ENCODE measurements at places on chromosomes 1 and 21.

- no peak for DNase-seq
Measured at GRCh38 chr1:234214129-234214910, 158.9 kb upstream of the COA6 start.

- peak; percentile 20 for DNase-seq
Measured at GRCh38 chr1:244730153-244730933, 77.4 kb downstream of the DESI2 start.

DNA sequence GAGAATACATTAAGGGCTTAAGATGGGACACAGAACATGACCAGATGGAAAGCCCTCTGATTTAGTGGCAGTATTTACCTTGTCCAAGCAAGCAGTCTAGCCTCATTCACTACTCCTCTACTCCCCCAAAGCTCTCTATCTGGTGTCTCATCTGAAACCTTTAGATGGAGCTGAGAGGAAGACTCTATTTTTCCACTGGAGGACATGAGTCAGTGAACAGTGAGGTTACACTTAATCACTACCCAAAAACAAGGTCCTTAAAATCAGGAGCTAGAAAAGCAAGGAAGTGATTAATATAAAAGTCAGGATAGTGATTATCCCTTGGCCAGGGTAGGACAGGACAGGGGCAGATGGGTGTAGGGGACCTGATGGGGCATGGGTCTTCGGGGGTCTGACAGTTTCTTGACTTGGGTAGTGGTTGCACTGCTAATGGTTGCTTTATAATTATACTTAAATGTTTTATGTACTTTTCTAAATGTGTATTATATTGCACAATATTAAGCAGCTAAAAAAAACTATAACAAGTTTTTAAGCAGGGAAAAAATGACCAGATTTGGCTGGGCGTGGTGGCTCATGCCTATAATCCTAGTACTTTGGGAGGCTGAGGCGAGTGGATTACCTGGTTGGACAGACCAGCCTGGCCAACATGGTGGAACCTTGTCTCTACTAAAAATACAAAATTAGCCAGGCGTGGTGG, 3.0 kb downstream of the PTPN22 start:
- DNase-seq = no peak

DNA sequence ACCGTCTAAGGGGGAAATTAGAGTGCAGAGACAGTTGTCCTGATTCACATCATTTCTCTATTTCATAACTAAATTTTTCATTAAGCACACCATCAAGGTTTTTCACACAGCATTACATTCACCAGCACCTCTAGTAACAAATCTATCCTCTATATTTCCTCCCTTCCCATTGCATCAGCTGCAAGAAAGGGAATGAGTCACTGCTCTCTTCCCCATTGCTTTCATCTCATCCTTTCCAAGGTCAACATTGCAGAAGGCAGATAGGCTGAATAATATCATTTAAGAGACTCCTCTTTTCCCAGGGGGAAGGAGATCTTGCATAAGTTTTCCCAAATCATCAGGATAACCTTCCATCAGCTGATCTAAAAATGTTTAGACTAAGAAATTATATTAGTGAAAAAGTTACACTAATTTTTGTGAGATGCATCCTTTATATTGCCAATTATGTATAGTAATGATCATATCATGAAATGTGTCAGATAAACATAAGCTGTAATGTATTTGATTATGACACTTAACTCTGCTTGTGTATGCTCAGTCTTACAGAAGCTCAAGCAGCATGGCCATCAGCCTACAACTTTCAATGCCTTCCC, 4.3 kb downstream of the INTS7 start:
- peak; percentile 86 for DNase-seq

DNA sequence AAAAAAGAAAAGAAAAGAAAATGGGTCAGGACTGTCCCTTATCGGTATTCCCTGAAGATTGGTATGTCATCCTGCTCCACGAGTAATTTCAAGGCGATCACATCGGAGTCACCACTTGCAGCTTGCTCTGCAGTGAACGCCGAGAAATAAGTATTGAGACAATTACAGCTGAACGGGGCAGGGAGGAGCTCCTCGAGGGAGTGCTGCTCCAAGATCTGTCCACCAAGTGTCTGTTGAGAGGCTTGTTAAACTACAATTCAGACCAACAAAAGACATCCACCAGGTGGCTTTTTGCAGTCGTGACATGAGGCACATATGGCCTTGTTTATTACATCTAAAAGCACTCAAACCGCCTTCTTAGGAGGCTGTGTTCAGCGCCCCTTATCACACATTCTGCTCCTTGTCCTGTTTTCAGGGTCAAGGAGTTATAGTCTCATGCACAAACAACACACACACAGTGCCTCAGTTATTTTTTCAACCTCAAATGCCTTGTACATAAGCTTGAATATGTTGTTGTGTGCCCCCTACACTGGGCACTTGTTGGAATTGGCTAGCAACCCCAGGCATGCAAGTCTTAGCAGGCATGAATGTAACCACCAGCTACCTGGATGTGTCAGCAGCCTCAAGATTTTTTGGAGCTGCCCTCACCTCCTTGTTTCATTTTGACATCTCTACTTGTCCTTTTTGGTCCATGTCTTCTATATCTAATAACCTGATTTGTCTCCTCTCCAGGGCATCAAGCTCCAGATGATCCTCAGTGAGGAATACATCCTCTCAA, 13.0 kb upstream of the CD48 start:
- DNase-seq = no peak

- no peak for DNase-seq
Measured at GRCh38 chr1:108831225-108831624, 25.7 kb downstream of the AKNAD1 start.

DNA sequence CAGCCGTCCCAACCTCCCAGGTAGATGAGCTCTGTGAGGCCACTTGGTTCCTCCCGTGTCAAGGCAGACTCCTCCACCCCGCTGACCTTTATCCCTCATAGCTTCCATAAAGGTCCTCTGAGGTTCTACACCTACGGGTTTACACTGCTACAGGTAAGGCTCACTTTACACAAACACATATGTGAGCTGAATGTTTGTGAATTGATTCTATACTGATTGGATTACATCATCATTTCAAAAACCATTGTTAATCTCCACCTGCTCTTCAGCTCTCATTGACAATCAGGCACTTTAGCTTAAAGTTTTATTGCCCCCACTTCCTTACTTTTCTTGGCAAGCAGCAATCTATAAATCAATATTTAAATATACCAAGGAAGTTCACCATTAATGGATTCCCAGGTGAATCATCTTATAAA, 12.8 kb upstream of the RGS16 start:
- no peak for DNase-seq

GRCh38 chr1:44640200-44640853, 34.0 kb downstream of the TMEM53 start:
- DNase-seq = no peak

DNA sequence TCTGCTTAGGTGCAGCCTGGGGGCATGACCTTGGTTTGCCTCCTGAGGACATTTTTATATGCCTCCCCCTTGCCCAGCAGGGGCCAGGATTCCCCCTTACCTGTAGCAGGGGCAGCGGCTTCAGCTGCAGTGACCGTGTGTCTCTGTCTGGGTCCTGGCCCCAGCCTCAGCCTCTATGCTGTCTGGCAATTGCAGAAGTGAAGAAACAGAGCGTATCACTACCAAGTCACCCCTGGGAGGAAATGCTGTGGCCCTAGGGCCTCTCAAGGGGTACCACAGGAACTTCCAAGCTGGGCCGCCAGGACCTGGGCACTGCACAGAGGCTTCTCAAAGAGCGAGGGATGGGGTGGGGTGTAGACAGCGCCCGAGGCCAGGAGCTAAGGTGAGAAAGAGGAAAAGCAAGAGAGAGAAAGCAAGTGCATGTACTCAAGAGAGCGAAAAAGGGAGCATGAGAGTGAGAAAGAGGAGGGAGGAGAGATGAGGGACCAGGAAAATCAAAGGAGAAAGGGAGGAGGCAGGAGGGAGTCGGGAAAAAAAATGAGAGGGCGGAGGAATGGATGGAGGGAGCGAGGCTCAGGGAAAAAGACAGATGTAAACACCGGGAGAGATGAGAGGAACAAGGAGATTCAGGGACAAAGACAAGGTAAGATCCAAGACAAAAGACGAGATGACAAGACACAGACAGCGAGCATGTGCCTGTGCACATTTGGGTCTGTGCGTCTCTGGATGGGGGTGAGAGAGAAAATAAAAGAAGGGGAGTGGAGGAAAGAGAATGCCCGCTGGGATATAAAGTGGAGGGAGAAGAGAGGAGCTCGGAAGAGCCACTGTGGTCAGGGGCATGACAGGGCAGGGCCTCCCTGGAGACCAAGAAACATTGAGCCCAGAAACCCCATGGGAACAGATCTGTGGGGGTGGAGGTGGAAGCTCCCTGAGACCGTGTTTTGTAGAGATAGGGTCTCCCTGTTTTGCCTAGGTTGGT, at the start of gene PTAFR:
Gene PTAFR, minus strand, starts transcription at position 199 of the 979 bp plus-strand sequence. CDS start 25,669 bp downstream, outside the sequence.
- DNase-seq = no peak

DNA sequence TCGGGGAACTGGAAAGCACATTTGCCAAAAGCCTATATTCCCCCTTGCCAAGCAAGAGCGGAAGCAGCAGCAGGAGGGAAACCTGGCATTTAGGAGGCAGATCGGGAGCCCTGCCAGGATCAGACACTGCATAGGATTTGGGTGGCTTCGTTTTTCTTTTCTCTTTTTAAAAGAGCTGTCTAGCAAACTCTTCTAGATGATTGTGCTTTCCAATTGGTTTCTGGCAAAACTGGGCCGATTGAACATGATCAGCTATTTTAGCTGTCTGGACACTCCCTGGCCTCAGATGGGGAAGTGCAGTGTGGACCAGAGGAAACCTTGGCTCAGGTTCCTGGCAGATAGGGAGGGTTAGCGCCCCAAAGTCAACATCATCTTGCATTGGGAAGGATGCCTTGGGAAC, 414.0 kb upstream of the KAZN start:
- DNase-seq = no peak

DNA sequence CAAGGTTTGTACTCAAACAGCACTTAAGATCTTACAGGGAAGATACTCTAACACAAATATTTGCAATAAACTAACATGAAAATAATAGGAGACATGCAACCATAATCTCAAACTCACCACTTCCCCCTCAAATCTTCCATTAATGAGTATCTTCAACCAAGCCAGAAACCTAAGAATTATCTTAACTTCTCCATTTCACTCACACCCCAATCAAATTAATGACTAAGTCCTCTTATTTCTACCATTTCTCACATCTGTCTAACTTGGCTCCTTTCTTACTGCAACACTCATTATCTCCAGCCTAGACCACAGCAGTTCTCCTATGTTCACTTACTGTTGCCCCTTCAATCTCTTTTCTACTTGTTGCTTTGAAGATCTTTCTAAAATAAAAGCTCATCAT, 10.4 kb downstream of the RBBP5 start:
- no peak for DNase-seq

DNA sequence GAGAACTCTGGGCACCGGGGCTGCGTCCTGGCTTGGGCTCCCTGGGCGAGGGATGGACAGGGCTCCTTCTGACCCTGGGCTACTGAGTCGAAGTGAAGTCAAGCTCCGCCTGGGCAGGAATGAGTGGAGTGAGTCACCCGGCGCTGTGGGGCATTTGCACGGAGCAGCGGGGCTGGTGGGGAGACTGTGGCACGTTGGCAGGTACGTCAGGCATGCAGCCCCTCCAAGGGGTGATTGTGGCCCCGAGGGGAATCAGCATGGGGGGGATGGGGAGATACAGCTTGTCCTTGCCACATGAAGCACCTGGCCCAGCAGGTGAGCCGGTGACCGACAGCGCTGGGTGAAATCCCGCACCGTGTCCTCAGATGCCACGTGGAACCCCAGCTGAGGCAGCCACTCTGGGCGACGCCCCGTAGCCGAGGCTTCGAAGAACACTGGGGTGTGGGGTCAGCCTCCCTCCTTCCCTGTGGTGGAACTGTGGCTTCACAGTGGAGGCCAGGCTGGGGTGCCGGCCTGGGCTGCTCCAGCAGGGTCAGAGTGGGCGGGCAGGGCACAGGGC, 62.3 kb downstream of the COL18A1 start:
- DNase-seq = no peak

DNA sequence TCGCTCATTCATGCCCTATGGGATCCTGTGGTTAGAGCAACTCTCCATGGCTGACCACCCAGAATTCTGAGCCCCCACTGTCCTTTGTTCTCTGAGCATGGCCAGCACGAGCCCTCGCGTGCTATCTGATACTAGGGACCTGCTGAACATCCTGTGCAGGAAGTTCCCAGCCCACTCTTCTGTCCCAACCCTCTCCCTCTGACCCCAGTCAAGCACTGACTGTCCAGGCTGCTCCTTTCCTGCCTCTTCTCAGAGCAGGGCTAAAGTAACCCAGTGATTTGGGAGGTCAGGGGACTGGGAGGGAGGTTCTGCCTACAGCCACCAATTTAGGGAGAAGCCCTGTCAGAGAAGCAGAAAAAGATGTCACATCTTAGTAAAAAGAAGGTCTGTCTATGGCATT, 21.2 kb downstream of the CYP4B1 start:
- no peak for DNase-seq

DNA sequence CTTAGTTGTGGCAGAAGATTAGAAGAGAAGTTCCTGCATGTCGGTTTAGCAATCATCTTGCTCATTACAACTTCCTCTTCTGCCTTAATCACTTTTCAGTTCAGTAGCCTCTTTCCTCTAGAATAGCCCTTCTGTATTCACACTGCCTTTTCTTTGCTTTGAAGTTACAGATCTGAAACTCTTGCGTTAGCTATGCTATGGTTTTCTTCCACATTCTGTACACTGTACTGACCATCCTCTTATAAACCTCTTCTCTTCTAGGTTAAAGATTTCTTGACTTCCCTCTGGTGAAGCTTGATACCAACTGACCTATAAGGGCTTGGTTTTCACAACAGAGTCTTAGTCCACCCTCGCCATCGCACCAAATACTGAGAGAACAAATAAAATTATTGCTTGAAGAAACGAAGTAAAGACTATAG, 35.0 kb downstream of the C21orf91 start:
- no peak for DNase-seq

GRCh38 chr1:149928401-149928724, 760 bp upstream of the SF3B4 start:
- DNase-seq = no peak

DNA sequence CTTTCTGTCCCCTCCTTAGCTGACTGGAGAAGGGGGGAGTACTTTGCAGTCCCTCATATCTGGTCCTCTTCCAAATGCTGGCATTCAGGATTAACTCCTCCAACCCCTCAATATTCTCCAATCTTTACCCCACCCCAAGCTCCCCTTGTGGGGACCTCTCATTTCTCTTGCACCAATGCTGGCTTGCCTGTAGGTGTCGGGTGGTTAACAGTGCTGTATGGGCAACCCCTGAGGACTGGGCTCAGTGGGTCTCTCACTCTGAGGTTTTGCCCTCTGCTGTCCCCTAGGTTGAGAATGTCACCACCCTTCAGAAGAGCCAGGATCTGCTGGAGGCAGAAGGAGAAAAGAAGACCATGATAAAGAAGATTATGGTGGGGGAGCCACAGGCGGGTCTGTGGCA, 27.0 kb downstream of the MROH7 start:
- no peak for DNase-seq

- no peak for DNase-seq
Measured at GRCh38 chr1:92872719-92873118, 40.9 kb downstream of the RPL5 start.

DNA sequence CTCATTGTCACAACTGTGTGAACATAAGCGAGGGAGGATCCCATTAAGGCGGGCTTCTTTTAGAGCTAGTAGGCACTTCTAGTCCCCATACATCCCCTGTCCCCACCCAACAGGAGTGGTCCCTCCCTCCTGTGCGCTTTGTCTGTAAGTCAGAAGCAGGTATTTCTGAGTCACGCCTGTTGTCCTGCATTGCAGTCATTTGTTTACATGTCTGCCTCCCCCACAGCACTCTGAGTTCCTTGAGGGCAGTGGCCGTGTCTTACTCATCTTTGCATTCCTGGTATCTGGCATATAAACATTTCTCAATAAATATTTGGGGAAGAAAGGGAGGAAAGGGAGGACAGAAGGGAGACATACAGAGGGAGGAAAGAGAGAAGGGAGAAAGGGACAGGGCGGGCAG, 40.3 kb downstream of the PLEKHA6 start:
- peak; percentile 63 for DNase-seq
